ENCODE measurements at places on chromosomes 5 and 9.

DNA sequence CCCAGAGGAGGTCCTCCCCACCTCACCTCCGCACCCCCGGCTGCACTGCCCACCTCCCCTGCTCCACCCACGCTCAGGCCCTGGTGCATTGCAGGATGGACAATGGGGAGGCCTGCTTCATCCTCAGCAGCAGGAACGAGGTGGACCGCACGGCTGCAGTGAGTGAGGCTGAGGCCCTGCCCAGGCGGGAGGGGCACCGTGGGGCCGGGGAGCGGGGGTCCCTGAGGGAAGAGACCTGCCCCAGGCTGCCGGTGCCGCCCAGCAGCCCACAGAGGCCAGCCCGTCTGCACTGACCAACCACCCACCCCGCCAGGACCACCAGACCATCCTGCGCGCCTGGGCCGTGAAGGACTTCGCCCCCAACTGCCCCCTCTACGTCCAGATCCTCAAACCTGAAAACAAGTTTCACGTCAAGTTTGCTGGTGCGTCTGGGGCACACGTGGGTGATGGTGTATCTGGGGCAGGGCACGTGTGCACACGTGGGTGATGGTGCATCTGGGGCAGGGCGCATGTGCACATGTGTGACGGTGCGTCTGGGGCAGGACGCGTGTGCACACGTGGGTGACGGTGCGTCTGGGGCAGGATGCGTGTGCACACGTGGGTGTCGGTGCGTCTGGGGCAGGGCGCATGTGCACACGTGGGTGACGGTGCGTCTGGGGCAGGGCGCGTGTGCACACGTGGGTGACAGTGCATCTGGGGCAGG, 66.7 kb downstream of the KCNT1 start:
- DNase-seq = no peak

DNA sequence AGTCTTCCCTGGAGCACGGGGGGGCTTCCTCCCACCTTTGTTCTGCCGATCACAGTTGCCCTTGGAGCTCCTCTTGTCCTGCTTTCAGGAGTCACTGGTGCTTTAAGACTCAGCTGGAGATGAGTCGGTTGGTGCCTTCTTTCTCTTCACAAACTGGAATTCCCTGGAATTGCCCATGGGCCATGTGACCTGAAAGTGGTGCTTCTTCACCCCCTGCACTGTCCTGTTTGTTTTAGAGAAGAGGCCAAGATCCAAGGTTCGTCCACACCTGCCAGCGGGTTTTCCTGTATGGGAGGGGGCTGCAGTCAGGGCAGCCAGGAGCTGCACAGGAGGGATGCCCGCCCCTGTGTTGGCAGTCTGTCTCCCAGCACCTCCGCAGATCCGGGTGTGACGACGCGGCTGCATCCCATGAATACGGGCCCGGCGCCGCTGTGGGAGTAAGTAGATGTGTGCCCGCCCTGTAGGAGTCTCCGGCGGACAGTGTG, 9.5 kb upstream of the MRPS2 start:
- DNase-seq = no peak

DNA sequence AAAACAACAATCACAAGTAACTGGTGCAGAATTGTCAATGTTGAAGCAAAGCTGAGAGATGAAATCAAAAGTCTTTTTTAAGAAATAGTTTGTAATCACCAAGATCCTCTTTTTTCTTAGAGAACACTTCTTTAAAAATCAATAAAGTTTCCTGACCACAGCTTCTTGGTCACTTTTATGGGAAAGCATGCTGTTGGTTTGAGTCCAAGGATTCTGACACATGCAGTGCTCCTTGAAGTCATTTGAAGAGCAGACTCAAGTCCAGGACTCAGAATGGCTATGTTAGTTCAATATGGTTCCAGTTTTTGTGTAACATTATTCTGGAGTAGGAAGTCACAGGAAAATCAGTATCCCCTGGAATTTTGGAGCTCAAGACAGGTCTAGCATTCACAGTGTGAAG, 480.6 kb downstream of the NR2F1-AS1 start:
- DNase-seq = no peak

DNA sequence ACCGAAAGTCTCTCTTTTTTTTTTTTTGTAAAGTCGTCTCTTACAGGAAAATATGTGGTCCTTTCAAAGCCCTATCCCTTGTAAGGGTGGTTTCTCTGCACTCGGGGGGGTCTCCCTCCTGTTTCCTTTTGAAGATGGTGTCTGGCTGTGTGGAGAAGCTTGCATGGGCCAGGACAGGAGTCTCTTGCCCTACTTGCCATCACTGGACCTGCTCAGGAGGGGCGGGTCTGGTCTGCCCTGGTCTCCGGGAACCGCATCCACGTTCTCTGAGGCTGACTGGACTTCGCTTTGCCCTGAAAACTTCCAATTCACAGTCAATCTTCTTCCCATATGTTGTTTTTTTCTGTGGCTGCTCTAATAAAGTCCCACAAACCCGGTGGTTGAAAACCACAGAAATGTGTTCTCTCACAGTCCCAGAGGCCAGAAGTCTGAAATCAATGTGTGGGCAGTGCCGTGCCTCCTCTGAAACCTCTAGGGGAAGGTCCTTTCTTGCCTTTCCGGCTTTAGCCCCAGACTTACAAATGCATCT, 92.9 kb upstream of the IER5L start:
- no peak for DNase-seq

GRCh38 chr5:122967085-122967484, 69.4 kb downstream of the PPIC start:
- no peak for DNase-seq

Measured in left cardiac atrium (tissue), 4 donors.